ENCODE measurements at places on chromosomes 3 and 15.
A peak's percentile ranks its signal among the peaks of the same experiment; 100 is the strongest.

DNA sequence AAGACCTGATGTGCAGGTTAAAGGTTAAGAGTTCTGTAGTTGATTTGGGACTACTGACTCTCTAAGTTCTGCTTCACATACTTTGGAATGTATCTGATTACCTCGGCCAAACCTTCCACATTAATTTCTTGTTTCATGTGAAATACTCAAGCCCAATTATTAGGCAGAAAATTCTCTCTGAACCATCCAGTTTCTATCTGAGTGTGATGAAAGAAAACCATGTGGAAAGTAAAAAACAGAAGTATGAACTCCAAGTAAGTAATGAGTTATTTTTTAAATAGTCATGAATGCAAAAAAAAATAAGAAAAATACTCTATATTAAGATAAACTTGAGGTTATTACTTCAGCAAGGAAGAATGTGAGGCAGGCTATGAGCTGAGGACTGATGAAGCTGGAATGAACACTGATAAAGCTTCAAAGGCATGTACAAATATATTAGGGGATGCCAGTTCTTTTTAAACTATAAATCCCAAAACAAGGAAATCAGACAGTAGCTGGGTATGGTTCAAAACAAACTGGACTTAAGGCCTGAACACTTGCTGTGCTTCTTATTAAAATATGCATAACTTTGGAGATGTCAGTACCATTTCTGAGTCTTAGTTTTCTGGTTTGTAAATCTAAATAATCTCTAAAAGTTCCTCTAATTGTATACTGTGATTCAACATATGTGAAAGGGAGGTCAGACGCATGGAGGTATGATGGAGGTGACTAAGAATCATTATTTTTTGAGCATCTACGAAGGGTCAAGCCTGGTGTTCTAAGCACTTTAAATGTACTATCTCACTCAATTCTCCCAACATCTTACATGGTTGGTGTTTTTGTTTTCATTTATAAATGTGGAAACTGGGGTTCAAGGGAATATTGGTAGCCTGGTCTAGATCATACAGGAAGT is 59.6 kb downstream of the COL6A6 start:
- peak; percentile 25 for DNase-seq

DNA sequence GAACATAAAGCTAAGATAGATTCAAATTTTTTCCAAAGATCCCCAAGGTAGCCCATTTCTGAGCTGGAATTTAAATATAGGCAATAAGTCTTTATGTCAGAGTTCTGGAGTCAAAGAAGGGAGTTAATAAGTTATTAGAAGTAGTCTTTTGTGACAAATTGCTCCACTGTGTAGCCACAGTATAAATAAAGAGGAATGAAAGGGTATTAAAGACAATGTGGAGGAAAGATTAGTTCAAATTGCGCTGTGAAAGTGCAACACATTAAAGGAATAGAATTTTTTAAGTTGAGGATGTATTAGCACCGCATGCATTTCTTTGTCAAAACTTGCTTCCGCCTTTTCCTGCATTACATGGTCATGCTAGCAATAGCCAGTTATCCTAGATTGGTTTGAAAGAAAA is 666.6 kb upstream of the CCDC54 start:
- no peak for DNase-seq

GRCh38 chr15:80464951-80465625 is 60.9 kb downstream of the ARNT2 start:
- no peak for DNase-seq

- no peak for DNase-seq
Measured at GRCh38 chr3:87810452-87811016, 248.3 kb downstream of the CGGBP1 start.

DNA sequence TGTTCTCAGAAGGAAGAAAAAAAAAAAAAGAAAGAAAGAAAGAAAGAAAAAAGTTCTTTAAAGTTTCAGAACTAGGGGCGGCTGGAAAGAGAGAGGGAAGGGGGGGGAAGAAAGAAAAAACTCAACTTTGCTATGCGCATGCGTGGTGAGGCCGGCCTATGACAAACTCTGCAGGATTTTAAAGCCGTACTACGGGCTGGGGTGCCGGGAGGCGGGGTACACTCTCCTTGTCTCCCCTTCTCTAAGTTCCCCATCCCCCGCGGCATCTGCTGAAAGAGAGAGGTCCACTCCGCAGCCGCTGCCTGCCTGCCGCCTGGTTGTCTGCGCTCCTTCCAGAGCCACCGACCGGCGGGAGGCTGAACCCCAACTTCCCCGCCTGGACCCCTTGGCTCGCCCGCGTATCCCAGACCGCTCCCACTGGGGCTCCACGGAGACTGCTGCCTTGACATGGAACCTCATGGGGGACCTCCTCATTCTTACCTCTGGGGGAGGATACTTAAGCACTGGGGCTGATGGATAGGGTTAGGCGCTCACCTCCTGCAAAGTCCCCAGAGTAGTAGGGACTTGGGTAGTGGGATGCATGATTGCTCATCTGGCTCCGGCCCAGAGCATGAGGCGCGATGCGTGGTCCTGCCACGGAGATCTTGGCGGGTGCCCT is 1.4 kb upstream of the WNT5A start:
- DNase-seq, result peak; percentile 88

GRCh38 chr3:120552184-120553172 is 43.7 kb upstream of the NDUFB4 start:
- no peak for DNase-seq

- DNase-seq, result no peak
Measured at GRCh38 chr3:50177346-50177745, 14.1 kb upstream of the GNAT1 start.

GRCh38 chr15:32802286-32802936 is 84.6 kb downstream of the GREM1 start:
- peak; percentile 83 for DNase-seq

DNA sequence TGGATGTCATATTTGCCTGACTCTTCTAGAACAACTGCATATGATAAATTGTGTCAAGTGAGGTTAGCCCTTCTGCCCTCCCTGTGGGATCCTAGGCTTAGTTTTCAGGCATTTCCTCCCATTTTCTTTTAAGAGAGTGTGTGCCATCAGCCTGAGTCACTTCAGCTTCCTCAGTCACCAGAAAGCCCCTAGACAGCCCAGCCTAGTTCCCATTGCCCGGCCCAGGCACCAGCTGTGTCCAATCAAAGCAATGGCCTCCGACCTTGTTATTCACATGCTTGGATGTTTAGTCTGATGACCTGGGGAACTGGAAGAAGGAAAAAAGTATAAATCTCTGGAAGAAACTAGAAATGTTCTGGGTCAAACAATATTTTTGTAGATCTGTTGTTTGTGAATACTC is 221.9 kb upstream of the LRIG1 start:
- DNase-seq, result peak; percentile 34

GRCh38 chr3:167228135-167228534 is 152.0 kb downstream of the ZBBX start:
- DNase-seq, result no peak

Data from AG09319 (cell line).